ENCODE measurements at places on chromosomes 3 and 15.

DNA sequence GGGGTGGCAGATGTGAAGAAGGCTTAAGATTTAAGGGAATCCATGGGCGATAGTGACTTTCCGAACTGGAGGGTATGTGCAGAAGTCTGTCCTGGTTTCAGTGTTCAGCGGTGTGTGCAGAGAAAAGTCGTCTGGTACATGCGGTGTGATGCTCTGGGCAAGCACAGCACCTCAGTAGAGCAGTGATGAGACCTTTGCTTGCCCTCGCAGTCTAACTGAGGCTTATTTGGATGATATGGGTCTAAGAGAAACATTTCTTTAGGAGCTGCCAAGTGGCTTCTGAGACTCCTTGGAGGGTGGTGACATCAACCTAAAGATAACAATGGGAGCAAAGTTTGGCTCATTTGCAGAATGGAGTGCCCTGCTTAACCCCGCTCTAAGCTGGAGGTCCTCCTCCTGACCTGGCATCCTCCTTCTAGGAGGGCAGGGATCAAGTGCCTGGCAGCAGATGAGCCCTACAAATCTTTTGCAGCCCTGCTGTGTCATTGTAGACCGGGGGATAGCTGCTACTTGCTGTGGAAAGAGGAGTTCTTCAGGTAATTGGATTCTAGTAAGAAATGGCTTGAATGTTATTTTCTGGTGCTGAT, 228.1 kb upstream of the AZI2 start:
- DNase-seq, result no peak

GRCh38 chr3:45966950-45967640, 23.8 kb downstream of the CXCR6 start:
- no peak for DNase-seq

GRCh38 chr3:161414907-161415306, 43.6 kb upstream of the SPTSSB start:
- no peak for DNase-seq

DNA sequence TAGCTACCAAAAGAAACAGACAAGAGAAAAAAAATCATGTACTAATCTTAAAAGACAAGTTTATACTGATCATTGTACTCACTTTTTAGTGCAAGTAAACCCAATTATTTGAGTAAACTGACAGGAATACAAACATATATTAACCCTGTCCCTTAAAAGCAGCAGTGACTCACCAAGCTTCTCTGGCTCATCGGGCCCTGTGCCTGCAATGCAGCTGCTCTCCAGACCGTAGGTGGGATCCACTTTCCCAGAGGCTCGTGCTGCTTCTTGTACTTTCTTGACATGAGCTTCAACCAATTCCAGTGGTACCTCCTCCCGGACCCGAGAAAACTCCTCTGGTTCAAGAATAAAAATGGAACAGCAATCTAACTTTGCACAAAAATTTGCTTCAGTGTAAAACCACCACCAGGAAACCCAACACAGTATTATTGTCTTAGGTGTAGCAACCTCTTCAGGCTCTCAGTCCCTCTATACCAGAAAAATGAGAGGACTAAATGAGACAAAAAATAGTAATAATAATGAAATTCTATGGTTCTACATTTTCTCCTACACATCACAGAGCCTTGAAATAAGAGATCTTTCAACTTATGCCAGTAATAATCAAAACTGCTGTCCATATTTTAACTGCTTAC, 82.6 kb upstream of the CSPG5 start:
- DNase-seq, result no peak

GRCh38 chr3:86938416-86939105, 52.4 kb downstream of the VGLL3 start:
- DNase-seq, result no peak

DNA sequence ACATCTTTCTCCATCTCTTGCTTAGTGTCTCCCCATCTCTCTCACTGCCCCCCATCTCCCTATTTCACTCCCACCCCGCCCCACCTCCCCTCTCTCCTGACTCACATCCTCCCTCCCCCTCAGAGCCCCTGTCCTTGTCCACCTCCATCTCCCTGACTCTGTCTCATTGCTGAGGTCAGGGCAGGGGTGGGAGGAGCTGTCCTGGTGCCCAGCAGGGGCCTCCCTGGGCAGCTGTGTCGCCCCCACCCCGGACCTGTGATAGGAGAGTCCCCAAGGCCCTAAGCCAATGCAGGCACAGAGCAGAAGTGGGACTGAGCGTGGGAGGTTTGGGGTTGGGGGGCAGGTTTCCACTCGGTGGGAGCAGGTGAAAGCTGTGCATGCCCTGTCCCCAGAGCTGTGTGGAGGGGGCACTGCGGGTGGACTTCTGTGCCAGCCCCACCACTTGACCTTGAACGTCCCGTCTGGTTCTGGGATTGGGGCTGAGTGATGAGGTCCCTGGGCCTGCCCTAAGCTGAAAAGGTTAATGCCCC, 210.8 kb downstream of the TBC1D2B start:
- no peak for DNase-seq

- no peak for DNase-seq
Observed at GRCh38 chr3:60657972-60658371, 593.3 kb downstream of the FHIT start.

GRCh38 chr3:177441813-177442646, 244.7 kb upstream of the TBL1XR1 start:
- no peak for DNase-seq

GRCh38 chr3:127678611-127679533, 6.1 kb downstream of the ABTB1 start:
- no peak for DNase-seq

GRCh38 chr3:111769992-111770352, 89.1 kb upstream of the PHLDB2 start:
- no peak for DNase-seq

DNA sequence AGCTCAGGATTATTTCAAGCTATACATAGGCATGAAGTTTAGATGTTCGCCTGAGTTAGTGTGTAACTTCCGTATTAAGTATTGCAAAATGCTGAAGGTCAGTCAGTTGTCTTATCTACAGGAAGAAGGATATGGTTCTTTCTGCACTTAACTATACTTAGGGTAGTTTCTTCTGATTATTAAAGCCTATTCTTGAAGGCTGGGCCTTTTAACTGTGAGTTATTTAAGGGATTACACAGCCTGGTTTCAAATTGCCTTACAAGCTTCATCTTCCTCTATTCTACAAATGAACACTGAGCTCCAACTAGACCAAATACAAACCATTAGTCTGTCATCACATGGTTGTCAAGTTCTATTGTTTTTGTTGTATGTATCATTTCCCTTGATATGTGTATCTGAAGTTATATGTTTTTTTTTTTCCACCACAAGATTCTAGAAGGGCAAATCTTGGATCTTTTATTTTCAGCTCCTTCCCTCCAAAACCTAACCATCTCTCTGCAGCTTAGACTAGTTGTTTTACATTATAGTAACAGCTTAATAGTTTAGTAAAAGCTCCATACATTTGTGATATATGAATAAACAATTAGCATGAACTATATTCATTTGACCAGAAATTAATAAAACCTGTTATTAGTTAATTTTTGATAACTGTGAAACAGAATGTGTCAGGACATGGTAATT, 272.9 kb upstream of the KCNMB2 start:
- DNase-seq, result no peak

DNA sequence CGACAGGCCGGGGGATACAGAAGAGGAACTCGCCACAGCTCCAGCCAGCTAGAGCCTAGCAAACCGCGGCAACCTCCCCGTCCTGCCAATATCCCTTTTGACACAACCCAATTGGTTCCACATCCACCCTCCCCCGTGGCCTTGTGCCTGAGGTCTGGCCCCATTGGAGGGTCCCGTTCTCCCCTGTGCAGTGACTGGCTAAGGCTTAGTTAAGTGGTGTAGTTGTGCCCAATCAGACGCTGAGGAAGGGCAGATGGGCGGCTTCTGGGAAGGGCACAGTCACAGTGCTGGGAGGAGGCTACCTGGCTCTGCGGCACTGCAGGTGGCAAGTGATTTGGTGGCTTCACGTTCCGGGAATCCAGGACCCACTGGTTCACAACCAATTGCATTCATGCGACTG, 78.6 kb downstream of the SNRK start:
- DNase-seq, result no peak

DNA sequence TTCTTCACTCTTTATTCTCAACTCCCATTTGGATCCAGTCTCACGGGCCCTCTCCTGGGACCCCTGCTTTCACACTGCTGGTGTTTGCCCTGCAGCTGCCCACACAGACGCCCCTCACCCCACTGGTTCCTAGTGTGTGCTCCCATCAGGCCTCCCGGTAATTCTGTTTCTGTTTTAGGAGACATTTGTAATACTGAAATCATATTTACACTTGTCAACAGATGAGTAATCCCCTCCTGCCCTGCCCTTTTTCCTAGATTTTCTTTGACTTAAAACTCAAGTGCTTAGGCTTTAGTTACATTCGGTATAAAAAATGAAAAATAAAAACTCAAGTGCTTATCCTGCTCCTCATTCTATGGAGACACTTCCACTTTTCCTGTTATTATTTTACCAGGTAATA, 18.4 kb upstream of the ABTB1 start:
- DNase-seq, result no peak

- DNase-seq, result no peak
Observed at GRCh38 chr3:4498446-4498845, 5.3 kb downstream of the ITPR1 start.

DNA sequence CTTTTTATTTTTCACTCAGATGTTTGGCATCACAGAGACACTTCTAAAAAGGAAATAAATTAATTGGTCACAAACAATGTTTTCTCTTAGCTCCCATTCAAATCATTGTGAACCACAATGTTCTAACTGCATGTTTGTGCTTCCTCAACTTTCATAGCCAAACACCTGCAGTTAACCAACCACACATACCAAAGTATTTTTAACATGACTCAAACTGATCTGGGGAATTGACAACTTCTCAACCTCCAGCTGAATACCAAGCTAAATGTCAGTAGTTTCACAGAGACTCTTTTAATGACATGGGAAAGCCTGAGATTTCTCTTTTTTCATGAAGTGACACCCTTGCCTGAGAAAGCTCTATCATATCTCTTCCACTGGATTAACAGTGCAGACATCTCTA, 217.9 kb upstream of the MME start:
- no peak for DNase-seq

GRCh38 chr3:1381647-1382036, 288.8 kb downstream of the CNTN6 start:
- no peak for DNase-seq

GRCh38 chr15:43776718-43777266, at the start of gene ELL3:
Gene ELL3, minus strand, starts transcription at chr15:43776966. Its CDS starts 65 bp downstream, at chr15:43776901.
- DNase-seq, result peak; percentile 71

DNA sequence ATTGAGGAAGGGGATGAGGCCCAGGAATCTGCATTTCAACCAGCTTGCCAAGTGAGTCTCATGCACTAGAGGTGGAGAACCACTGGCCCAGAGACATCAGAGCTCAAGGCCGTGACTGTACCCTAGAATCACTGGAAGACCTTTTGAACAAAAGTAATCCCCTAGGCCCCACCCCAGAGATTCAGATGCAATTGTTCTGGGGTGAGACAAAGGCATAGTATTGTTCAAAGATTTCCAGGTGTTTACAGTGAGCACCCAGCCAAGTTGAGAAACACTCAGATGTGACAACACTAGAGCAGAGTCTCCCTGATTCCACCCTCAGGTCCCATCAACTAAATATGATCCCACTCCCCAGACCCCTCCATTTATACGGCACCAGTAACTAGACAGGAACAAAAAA, 290.3 kb upstream of the TLE3 start:
- DNase-seq, result no peak

GRCh38 chr3:98617841-98618240, 24.4 kb upstream of the CPOX start:
- no peak for DNase-seq

DNA sequence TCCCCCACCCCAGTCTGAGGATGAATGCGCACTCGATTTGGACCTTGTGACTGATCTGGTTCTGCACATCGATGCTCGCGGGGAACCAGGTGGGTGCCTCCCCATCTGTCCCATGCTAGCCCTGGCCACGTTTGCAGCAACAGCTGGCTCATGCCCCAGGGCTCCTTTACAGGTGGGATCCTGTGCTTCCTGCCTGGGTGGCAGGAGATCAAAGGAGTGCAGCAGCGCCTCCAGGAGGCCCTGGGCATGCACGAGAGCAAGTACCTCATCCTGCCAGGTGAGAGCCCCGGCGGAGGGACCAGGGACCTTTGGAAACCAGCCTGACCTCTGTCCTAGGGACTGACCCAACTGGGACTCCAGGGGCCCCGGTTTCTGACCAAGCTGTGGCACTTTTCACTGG, 44.3 kb downstream of the DHX30 start:
- DNase-seq, result no peak

- no peak for DNase-seq
Observed at GRCh38 chr3:16081661-16082060, 92.8 kb upstream of the GALNT15 start.

- no peak for DNase-seq
Observed at GRCh38 chr3:111764645-111765091, 94.4 kb upstream of the PHLDB2 start.

- no peak for DNase-seq
Observed at GRCh38 chr3:113070681-113071113, 79.9 kb downstream of the GTPBP8 start.

- no peak for DNase-seq
Observed at GRCh38 chr15:78306176-78306774, 6.9 kb upstream of the SKIC8 start.

GRCh38 chr3:71395927-71396695, 187.4 kb downstream of the FOXP1 start:
- DNase-seq, result no peak

DNA sequence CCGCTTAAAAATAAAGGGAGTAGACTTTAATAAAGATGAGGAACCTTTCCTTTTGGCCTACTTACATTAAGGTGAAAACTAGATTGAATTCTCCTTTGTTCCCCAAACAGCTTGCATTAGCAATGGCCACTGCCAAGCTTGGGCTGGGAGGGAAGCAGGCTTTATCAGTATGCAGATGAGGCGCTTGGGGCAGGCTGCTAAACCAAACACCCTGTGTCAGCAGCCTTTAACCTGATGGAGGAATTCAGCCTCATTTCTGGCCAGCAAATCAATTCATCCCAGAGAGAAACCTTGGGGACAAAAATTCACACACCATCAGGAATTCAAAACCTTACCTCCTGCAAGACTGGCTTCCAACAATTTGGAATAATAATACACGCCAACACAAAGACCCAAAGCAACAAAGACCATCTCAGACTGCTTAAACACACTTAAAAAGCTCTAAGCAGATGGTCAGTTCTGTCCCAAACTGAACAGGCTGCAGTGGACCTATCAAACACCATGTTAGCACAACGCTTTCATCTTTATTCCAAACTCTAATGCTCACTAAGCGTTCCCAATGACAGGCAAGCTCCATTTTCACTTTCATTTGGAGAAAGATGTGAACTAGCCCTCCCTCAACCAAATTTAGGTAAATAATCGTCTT, 255.1 kb upstream of the CMC1 start:
- DNase-seq, result no peak

- DNase-seq, result no peak
Observed at GRCh38 chr3:136860541-136860940, 1.5 kb upstream of the NCK1 start.

GRCh38 chr15:101280007-101280406, 2.7 kb upstream of the SELENOS start:
- no peak for DNase-seq

GRCh38 chr3:53218131-53218530, 37.7 kb downstream of the TKT start:
- DNase-seq, result no peak

GRCh38 chr15:92128788-92129187, 264.9 kb upstream of the ST8SIA2 start:
- DNase-seq, result no peak

GRCh38 chr3:137438561-137438960, 325.6 kb upstream of the SOX14 start:
- DNase-seq, result no peak
